ENCODE measurements at places on chromosomes 3 and 15. TPM values are rescaled to one million over a fixed set of nuclear protein-coding genes. Genes with fewer than 3 reads are reported as not detected.

Gene ZIC1
- total RNA-seq = not detected

Gene NCKIPSD
- total RNA-seq = 42.6 TPM

Gene PLSCR5
- total RNA-seq = not detected

Gene SPINK8
- not detected for total RNA-seq

Gene CLRN1
- total RNA-seq = not detected

Gene HMG20A
- total RNA-seq = 37.8 TPM

Gene ANKDD1A
- total RNA-seq = 2.2 TPM

Gene PLA2G4E
- not detected for total RNA-seq

Gene ZMYND10
- total RNA-seq = 1.6 TPM

Gene SERINC4
- total RNA-seq = 0.11 TPM

Gene ERC2
- total RNA-seq = not detected

Gene EHD4
- 25.8 TPM for total RNA-seq

Gene TRIM42
- not detected for total RNA-seq

Gene IL1RAP
- 9.0 TPM for total RNA-seq

Gene ZDHHC23
- 4.1 TPM for total RNA-seq

Gene SPG11
- 53.7 TPM for total RNA-seq

Gene FAM81A
- 1.9 TPM for total RNA-seq

Gene RETNLB
- not detected for total RNA-seq

Gene PRR20G
- total RNA-seq = not detected

Gene CPLX3
- not detected for total RNA-seq

Gene OIP5
- 18.7 TPM for total RNA-seq

Gene LRRK1
- 0.57 TPM for total RNA-seq

Gene MESP2
- not detected for total RNA-seq

Gene SMAD6
- total RNA-seq = 0.04 TPM

Gene PSTPIP1
- 137 TPM for total RNA-seq

Gene RLBP1
- total RNA-seq = not detected

Gene CLDN18
- total RNA-seq = not detected

Gene PPIP5K1
- total RNA-seq = 25.7 TPM

Gene MYRIP
- not detected for total RNA-seq

Gene TGM4
- not detected for total RNA-seq

Gene TTLL13
- 0.44 TPM for total RNA-seq

Gene ANKUB1
- total RNA-seq = not detected

Gene CEMIP
- not detected for total RNA-seq

Gene NKIRAS1
- total RNA-seq = 6.2 TPM

Gene SELENOK
- 52.4 TPM for total RNA-seq

Gene ALDH1A2
- 0.36 TPM for total RNA-seq

Gene UBR1
- 26.7 TPM for total RNA-seq

Gene ANP32A
- 265 TPM for total RNA-seq

Gene CSPG5
- 0.52 TPM for total RNA-seq

Gene PLSCR2
- total RNA-seq = not detected

Gene UROC1
- total RNA-seq = not detected

Gene CELSR3
- total RNA-seq = 23.6 TPM

Gene TEX55
- not detected for total RNA-seq

Gene HTR3E
- not detected for total RNA-seq

Measured in activated CD8-positive, alpha-beta memory T cell treated with anti-CD3 and anti-CD28 coated beads for 36 hours (primary cell).